ENCODE measurements at places on chromosomes 4 and X.

DNA sequence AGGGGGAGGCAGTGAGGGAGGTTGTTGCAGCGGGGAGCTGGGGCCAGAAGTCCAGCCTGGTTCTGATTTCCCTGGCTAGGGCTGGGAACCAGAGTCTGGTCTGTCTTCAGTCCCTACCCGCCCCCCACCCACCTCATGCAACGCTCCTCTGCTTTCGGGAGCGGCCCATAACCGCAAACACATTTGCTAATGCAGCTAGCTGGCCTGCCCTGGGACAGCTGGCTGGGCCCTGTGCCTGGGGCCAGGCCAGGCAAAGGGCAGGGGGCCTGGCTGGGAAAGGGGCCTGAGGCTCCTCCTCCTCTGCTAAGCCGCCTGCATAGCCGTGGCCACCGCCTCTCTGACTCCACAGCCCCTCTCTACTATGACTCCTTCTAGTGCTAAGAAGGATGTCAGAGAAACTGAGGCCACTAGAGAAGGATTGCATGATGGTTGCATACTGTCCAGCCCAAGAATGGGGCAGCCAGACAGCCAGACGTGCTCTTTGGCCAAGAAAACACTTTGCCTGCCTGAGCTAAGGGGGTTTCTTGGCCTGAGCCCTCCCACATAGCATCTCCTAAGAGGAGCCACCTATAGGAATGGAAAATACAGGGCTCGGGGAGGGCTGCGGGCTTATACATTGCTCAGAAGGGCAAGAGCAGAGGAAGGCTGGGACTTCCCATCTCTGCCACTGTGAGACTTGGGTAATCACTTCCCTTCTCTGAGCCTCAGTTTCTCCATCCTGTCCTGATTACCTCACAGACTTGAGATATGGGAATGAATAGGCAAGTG, 76.9 kb downstream of the PJA1 start:
- no peak for DNase-seq

DNA sequence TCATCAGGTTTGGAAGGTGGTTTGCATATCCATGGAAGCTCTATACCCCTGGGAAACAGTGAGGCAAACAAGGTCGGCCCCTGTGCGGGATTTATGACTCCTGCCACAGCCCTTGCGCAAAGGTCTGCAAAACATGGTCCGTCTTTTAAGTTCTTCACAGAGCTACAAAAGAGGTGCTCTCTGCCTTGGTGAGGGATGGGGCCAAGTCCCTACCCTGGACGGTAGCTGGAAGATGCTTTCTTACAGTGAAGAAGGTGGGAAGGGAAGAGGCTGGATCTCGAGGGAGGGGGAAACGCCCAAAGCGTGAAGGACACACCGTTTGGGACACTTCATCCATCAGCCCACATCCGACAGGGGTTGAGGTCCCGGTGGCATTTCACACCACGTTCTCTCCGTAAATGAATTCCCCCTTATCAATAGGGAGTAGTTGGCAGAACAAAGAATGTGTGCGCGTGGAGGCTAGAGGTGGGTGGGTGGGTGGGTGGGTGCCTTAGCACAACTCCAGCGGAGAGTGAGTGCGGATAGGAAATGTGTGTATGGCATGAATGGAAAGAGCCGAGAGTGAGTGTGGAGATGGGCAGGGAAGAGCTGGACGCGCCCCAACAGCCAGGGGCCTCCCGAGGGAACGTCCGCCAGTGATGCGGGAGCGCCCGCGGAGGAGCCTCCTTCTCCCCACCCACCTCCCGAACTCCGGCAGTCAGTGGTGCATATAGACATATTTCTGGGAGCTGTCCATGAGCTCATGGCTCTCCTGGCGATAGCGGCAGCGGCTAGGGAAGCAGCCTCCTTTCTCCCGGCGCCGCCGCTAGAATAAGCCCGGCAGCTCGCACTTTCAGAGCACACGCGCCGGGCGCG, 68.3 kb downstream of the LARP7 start:
- no peak for DNase-seq

DNA sequence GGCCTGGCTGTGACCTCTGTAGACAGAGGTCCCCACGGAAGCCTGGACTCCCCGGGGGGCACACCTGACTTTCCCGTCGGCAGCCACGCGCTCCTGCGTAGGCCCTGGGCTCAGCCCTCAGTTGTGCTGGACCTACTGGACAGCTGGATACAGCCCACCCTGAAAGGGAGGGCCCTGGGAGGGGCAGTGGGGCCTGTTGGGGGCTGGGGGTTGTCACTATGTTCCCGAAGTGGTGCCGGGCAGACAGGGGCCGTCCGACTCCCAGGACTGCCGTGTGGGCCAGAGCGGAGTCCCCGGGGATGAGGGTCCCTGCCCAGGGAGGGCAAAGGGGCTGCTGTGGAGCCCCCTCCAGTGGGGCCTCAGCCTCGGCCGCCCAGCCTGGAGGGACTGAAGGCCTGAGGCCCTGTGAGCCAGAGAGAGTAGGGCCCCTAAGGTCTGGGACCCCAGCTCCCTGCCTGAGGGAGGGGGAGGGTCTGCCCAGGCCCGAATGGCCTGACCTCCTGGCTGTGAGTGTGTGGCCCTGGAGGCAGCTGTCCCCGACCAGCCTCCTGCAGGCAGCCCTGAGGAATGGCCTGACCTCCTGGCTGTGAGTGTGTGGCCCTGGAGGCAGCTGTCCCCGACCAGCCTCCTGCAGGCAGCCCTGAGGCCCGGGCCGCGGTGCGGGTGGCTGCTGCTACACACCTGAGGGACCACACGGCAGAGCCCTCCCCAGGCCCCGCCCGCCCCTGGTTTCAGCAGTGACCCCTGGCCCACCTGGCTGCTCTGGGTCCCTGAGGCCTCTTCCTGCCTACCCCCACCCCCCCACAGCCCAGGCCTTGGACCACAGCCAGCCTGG, 25.8 kb downstream of the FGFRL1 start:
- DNase-seq = no peak

- no peak for DNase-seq
Observed at GRCh38 chr4:142367418-142368180, 478.5 kb downstream of the INPP4B start.

- DNase-seq = no peak
Observed at GRCh38 chr4:139813881-139814280, 148.3 kb downstream of the MGST2 start.

DNA sequence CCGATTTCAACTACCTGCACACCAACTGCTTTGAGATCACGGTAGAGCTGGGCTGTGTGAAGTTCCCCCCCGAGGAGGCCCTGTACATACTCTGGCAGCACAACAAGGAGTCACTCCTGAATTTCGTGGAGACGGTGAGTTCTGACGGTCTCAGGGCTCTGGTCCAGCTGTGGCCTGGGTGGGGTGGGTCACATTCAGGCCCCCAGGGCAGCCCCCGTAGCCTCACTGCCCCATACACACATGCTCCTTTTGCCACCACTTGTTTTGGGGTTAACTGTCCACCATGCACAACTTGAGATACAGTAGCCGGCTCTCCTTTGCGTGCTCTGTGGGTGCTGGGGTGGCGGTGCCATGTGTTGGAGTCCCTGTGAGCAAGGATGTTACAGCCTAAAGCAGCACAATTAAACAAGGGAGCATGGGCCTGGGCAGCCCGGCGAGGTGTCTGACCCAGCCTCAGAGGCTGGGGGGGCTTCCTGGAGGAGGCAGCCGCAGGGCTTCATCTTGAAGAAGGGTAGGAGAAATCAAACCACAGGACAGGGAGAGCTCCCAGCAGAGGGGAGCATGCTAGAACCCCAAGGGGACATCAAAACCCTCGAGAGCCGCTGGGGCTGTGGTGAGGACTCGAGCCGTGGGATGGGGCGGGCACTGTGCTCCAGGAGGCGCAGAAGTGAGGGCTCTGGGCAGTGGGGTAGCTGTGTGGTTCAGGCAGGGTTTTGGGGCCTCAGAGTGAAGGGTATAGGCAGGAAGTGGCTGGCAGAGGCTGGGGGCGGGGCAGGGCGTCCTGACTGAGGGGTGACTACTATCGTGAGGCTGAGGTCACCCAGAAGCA, 22.0 kb downstream of the CPZ start:
- no peak for DNase-seq

DNA sequence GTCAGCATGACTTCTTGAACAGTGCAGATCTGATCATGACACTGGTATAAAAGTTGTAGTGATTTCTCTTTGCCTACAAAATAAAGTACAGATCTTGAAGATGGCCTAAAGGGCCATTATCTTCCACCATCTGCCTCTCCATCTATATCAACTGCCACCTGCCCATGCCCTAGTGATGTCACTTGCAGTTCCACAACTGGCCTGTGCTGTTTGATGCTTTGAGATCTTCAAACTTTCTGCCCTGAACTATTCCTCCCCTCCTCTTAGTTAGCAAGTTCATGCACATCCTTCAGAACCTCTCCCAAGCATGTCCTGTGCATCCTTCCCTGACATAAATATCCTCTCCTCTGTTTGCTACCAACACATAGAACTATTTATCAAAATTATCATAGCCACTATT, 217.0 kb downstream of the SOWAHB start:
- no peak for DNase-seq

GRCh38 chrX:12986886-12987285, 12.0 kb downstream of the TMSB4X start:
- DNase-seq = no peak
